ENCODE measurements at places on chromosomes 16 and 17. TPM values are rescaled to one million over a fixed set of nuclear protein-coding genes. Genes with fewer than 3 reads are reported as not detected.
A peak's percentile ranks its signal among the peaks of the same experiment; 100 is the strongest.

GRCh38 chr17:74671031-74671771, 41.5 kb downstream of the CD300LF start:
- DNase-seq, result peak; percentile 25

GRCh38 chr17:4768298-4768697, 3.4 kb upstream of the TM4SF5 start:
- DNase-seq, result no peak

DNA sequence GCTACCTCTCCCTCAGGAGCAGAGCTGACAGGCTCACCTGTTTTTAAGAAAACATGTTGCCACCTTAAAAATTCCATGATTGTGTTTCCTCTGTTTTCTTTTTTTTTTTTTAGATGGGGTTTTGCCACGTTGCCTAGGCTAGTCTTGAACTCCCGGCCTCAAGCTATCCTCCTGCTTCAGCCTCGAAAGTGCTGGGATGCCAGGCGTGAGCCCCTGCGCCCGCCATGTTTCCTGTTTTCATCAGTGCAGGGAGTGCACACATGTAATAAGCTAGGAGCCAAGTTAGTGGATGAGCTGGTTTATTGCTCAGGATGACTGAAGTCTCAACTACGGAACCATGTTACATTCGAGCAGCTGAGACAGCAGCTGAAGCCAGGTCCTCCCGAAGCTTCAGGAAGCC, 13.6 kb downstream of the MRM3 start:
- no peak for DNase-seq

Gene EFCAB5
- total RNA-seq, result not detected

Gene FXR2
- 6.9 TPM for total RNA-seq

All from uterus (tissue), 4 donors.